ENCODE measurements at places on chromosomes 4 and X.

DNA sequence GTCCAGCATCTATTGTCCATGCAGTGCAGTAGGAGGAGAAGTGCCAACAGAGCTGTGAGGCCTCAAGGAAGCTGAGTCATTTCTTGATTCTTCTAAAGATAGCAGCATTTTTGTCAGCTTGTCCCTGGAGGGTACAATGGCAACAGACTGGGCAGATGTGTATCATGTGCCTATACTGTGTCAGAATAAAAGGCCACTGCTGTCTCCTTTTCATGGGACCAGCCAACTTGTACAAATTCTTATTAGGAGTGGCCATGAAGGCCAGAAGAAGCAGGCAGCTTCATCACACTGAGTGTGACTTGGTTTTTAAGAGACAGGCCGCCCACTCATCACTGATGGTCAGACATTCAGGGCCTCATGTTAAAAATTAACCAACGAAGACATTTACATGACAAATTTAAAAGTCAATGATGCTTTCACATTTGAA lies 185.0 kb upstream of the FAM241A start:
- DNase-seq, result no peak

DNA sequence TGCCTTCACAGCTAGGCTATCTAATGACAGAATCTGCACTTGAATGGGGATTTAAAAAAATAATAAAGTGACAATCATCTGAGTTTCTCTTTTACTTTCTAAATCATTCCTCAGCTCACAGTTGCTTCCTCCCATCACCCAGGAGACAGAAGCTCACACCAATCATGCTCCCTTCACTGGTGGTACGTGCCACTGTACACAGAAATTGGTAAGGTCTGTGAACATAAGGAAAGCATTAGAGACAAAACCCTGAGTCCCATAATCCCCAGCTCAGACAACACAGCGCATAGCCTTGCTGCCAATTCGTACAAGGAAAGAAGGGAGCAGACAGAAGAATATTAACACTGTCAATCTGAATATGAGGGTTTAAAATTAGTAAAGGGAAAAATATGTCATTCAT lies 133.1 kb downstream of the IDS start:
- DNase-seq, result no peak

DNA sequence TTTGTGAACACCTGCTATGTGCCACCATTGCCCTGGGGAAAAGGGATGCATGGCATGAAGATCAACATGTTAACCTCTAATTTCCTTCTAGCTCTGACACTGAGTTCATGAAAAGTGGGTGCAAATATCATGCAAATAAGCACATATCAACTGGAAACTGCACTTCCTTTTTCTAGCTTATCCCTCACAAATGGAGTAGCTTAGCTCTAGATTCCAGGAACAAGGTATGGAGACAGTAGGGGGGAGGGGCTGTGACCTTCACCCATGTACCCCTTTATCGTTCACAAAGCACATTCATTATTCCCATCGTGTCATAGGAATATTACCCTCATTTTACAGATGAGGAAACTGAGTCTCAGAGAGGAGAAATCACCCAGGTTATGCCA lies 37.4 kb downstream of the STARD8 start:
- DNase-seq, result no peak

GRCh38 chrX:75603833-75604232 lies 81.0 kb upstream of the ZDHHC15 start:
- no peak for DNase-seq

DNA sequence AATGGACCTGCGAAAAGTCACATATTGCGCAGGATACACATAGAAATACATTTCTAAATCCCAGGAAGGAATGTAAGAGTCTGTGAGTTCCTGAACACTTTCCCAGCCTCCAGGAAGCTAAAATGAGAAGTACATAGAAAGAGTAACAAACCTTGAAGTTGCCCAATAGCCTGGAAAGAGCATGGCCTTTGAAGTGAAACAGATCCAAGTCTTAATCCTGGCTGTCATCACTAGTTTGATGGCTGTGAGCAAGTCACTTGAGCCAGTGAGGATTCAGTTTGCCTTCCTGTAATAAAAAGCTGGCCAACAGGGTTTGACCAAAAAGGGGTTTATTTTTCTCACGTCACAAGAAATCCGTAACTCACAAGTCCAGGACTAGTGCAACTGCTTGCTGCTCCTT lies 69.8 kb downstream of the ARHGEF38 start:
- DNase-seq, result no peak

- no peak for DNase-seq
Measured at GRCh38 chr4:31334086-31334910, 614.1 kb downstream of the PCDH7 start.

DNA sequence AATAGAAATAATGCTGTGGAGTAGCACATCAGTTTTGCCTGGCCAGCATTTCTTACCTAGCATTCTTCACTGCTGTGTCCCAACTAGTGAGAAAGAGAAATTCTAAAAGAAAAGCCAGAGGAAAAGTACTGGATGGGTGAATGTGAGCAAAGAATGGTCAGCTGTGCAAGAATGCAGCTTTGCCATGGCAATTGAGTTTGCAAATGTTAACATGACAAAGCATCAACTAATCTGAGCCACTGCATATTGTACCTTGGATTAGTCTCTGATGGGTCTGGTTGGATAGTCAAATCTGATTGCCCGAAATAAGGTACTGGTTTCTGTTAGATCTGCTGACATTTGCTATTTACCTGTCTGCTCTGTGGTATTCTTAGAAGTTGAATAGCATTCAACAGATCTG lies 38.7 kb downstream of the ADD1 start:
- no peak for DNase-seq

DNA sequence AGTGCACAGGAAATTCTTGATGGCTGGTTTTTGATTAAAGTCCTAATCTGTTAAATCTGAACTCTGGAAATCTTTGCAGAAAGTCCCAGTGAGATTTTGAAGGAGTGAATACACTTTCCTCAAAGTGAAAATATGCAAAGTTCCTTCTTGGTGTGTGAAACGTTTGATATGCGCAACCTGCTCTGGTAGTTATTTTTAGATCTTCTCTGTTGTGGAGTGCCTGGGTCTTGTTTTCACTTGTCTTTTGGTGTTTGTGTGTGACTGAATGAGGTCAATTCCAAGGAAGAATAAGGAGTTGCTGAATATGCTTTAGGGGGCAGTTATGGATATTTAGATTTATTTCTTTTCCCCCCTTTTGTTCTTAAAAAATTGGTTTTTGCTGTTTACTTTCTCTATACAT lies 41.7 kb downstream of the SCML1 start:
- DNase-seq, result no peak

DNA sequence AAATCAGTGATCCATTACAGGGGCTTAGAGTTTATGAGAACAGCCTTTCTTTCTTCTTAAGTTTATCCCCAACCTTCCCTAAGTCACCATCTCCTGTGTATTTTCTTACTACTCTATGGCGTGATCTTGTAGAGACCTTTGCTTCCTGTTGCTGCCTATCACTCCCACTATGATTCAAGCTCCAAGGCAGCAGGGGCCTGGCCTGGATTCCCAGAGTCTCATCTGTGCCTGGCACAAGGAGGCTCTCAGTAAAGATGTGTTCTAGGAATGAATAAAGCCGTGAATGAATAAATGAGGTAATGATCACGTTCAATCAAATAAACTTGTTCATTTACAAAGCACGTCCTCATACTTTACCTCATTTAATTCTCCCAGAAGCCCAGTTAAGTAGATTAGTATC lies 45.4 kb downstream of the CC2D2A start:
- DNase-seq, result no peak

DNA sequence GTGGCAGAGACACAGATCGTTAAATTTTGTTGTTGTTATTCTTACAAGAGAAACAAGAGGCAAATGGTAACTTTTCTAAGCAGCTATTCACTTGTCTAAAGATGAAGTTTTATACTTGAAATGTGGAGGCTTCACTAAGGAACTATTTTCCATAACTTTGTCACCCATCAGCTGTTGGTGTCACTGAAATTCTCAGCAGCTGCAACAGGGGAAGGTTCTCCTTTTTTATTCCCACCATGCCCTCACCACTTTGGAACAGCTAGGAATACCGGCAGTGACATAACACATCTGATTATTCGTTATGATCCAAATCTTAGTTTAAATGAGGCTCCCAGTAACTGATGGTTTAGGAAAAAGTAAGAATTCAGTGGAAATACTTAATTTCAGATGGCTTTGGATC lies 147.0 kb upstream of the LEF1 start:
- no peak for DNase-seq

DNA sequence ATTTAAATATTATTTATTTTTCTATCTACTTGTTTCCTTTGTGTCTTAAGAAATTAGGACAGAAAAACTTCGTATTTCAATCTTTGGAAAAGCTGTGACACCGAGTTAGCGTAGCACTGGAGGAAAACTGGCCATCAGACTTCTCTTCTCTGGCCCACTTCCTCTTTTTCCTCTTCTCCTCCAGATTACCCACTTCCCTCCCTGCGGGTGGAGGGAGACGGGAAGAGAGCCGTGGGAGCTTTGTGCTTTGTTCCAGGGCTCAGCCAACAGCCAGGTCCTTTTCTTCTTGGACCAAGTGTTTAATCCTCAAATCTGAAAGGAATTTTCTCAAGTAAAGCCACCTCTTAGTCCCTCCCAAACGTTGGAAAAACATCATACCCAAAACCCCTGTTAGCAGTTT lies 29.7 kb downstream of the OFD1 start:
- no peak for DNase-seq

- DNase-seq, result no peak
Measured at GRCh38 chr4:60683973-60684372, 516.2 kb upstream of the ADGRL3 start.

DNA sequence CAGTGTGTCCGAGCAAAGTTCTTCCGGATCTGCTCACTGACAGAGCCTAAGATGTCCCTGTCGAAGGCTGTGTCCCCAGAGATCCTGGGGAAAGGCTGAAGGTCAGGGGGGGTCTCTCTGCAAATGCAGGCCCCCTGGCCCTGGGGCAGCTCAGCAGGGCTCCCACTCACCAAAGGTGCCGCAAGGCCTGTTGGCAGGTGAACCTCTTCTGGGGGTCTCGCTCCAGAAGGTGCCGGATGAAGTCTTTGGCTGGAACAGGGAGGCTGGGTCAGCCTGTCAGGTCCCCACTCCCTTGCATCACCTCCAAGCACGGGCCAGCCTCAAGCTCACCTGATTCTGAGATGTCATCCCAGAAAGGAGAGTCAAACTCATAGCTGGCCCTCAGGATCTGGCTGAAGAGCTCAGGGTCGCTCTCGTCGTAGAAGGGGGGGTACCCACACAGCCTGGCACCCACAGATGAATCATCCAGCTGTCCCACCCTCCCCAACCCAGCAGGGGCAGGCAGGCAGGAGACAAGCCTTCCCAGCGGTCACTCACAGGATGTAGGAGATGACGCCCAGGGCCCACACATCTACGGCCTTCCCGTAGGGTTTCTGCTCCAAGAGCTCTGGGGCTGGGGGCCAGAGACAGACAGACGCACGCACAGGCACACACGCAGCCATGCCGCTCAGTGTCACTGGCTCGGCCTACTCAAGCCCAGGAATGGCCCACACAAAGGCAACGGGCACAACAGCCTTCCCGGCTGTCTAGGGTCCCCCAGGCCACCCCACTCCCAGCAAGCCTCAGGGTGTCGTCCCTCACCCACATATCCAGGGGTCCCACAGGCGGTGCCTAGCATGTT lies 2.6 kb downstream of the PNCK start:
- DNase-seq, result no peak

DNA sequence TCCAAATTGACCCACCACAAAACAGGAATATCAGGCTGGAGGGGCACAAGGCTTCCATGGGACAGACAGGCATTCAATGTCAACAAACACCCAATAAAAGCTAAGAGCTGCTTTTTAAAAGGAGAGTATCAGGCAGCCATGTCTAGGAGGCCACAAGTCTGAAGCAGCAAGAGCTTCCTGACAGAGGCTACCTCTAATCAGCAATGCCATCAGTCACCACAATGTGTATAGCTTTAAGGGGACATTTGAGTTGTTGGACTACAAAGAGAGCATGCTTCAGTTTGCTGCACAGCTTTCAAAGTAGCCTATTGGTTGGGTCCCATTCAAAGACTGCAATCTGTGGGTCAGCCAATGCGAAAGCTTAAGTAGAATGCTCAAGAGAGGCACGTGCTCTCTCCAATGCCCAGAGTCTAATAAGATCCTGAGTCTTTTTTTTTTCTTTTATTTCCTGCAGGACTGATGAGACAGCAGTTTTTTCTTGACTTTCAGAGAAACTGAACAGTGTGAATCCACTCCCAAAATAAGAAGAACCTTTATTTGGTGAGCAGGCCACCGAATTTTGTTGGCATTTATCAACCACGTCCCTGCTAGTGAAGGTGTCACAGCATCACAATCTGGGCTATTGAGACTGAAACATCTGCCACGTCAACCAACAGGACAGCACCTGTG lies 92.5 kb downstream of the FBXO8 start:
- DNase-seq, result no peak

DNA sequence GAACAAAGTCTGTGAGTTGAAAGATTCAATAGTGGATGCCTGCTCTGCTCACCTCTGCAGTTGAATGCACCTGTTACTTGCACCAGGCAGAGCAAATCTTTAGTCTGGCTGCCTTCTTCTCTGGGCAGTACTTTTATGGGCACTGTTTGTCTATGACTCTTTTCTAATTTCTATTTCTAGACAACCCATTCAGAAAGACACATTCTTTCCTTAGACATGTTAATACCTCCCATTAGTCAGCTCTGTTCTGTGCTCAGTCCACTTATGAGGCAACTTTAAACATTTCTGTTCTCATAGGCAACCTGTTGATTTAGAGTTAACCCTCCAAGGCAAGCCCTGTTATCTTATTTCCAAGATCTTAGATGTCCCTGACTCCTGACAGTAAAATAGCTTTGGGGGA lies 108.9 kb downstream of the SYNPO2 start:
- no peak for DNase-seq

DNA sequence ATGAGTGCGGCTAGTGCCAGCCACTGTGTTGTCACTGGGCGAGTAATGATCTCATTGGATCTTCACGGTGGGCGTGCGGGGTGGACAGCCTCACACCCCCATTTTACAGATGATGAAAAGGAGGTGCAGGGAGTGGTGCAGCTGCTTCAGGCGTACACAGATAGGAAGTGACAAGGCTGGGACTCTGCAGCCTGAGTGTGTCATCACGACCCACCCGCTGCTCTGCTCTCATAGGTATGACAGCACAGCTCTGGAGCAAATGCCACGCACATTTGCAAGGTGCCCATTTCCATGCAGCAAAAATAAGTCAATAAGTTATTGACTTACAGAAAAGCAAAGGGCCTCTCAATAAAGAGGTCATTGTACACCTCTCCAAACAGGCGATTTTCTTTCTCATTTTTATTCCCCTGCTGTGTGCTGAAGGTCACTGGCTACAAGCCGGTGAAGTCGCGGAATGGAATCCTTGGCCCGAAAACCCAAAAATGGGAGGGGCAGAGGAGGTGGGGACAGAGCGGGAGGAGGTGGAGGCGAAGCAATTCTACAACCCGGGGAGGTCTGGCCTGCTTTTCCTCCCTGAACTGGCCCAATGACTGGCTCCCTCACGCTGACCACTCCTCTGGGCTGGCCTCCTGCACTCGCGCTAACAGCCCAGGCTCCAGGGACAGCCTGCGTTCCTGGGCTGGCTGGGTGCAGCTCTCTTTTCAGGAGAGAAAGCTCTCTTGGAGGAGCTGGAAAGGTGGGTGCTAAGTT lies at the start of gene SOD3:
TSS of gene SOD3 (plus strand) at position 658 of the 750 bp plus-strand sequence. CDS start 3,949 bp downstream, outside the sequence.
- no peak for DNase-seq

DNA sequence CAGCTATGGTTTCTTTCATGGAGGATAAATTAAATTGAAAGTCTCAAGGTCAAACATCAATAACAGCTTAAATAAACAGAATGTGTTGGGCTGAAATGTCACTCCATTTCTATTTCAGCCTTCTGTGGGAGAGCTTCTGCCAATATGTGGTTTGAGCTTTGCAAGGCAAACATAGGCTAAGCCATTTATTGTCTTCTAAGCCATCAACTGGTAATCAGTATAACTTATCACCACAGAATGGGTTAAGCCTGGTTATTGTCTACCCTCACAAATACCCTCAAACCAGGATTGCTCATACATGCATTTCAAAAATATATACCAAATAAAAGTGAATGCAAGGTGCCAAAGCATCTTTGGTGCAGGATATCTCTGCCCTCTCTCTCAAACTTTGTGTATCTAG lies 52.7 kb downstream of the GABRB1 start:
- no peak for DNase-seq

Measured in NCI-H2081 treated with DMSO at 0.1 percent for 48 hours (cell line).